ENCODE measurements at places on chromosomes 2 and 18. TPM values are rescaled to one million over a fixed set of nuclear protein-coding genes. Genes with fewer than 3 reads are reported as not detected.
A peak's percentile ranks its signal among the peaks of the same experiment; 100 is the strongest.

DNA sequence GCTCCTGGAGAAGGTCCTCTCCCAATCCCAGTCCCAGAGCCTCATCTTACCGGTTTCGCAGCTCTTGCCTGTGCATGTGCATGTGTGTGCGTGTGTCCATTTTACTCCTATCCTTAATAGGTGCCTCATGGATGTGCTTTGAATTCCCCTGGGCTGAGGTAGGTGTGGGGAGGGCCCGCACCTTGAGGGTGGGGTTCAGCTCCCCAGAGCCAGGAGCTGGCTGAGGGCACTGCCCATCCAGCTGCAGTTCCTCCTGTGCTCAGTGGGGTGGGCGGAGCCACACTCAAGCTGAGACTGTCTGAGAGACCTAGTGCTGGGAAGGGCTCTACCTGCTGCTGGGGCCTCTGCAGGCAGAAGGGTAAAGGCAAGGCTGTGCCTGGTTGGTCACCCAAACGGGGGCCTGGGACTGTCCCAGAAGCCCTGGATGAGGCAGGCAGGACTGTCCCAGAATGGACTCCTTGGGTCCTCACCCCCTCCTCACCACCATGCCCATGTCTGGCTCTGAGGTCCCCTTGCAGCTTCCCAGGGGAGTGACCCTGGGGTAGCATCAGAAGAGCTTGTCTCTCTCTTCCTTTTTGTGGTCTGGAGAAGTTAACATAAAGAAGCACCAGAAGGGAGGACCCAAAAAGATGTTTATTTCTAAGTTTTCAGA is 8.9 kb downstream of the GDF7 start:
- H3K27ac ChIP-seq: no peak overlapping the region
- no peaks in the 10 kb centered on the region for H3K36me3 ChIP-seq
- H3K27me3 ChIP-seq: peaks cover 14% of the 10 kb centered on the region

GRCh38 chr2:30862054-30862651 is 54.9 kb upstream of the CAPN13 start:
- peak; percentile 11 for DNase-seq
- no peaks in the 10 kb centered on the region for H3K36me3 ChIP-seq
- no peak overlapping the region for H3K4me3 ChIP-seq

The POTEI gene
- not detected for total RNA-seq

- no peaks in the 10 kb centered on the region for H3K4me1 ChIP-seq
- H3K36me3 ChIP-seq: no peaks in the 10 kb centered on the region
- no peak for DNase-seq
- H3K27me3 ChIP-seq: no peaks in the 10 kb centered on the region
Observed at GRCh38 chr18:5414546-5414945, 119.0 kb upstream of the ZBTB14 start.

DNA sequence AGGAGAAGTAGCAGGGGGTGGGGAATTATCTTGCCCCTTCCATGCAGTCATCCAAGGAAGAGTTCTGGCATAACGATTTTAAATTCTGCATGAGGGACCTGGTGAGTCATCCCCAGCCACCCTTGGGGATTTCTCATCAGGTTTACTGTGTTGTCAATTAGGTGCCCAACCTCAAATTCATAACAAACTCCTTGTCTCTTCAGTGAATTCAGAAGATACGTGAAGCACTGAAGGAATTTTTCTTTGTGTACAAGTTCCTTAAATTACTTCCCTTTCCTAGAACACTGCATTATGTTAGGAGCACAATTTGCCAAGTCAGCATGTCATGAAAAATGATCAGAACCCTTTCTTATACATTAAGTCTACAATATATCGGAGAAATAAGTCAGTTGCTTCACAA is 70.8 kb upstream of the NOSTRIN start:
- no peak overlapping the region for H3K27ac ChIP-seq
- H3K27me3 ChIP-seq: no peaks in the 10 kb centered on the region
- no peak overlapping the region for H3K4me3 ChIP-seq
- H3K4me1 ChIP-seq: no peaks in the 10 kb centered on the region
- H3K36me3 ChIP-seq: no peaks in the 10 kb centered on the region

GRCh38 chr2:207956771-207957170 is 68.6 kb downstream of the PLEKHM3 start:
- no peak for DNase-seq
- H3K27me3 ChIP-seq: no peaks in the 10 kb centered on the region
- no peaks in the 10 kb centered on the region for H3K36me3 ChIP-seq
- H3K4me1 ChIP-seq: no peaks in the 10 kb centered on the region
- no peak overlapping the region for H3K4me3 ChIP-seq

- H3K27ac ChIP-seq: no peak overlapping the region
- no peak overlapping the region for H3K4me3 ChIP-seq
- no peaks in the 10 kb centered on the region for H3K36me3 ChIP-seq
- H3K4me1 ChIP-seq: peaks cover 10% of the 10 kb centered on the region
Observed at GRCh38 chr2:27885234-27885633, 5.0 kb downstream of the RBKS start.

Data from CD8-positive, alpha-beta memory T cell (primary cell).